ENCODE measurements at places on chromosomes 6 and 20. TPM values are rescaled to one million over a fixed set of nuclear protein-coding genes. Genes with fewer than 3 reads are reported as not detected.

GRCh38 chr6:36516559-36516958 lies 30.7 kb downstream of the STK38 start:
- H3K36me3 ChIP-seq: no peaks in the 10 kb centered on the region
- no peak overlapping the region for H3K4me3 ChIP-seq
- no peaks in the 10 kb centered on the region for H3K27me3 ChIP-seq
- peak overlapping the region; percentile 5 for H3K27ac ChIP-seq
- H3K4me1 ChIP-seq: peaks cover 6% of the 10 kb centered on the region

DNA sequence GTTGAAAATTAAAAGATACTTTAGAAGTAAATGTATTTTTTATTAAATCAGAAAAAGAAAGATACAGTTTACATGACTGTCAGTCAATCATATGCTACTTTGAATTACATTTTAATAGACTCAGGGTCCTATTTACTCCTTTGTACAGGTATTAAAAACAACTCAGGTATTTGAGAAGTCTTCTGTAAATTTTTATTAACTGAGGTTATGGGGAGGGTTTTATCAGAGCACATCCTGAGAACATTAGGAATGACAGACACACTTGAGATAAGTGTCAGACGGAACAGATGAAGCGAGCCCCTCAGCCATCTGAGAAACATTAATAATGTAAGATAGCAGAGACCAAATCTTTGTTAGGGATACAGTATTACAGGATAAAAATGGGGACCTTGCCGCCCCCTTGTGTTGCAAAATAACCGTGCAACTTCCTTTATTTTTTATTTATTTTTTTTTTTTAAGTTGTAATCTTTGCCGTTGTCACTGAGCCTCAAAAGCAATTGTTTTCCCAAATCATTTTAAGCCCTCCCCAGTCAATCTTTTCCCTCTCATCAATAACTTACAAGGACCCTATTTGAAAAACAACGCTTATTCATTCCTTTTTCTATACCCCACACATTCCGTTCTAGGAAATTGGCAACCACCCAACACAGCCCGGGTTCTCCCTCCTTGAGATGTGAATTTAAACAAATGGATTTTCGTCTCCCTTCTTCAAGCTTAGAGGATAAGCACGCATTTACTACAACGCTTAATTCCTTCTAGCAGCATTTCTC lies 126.7 kb downstream of the BCAS1 start:
- no peak for DNase-seq
- H3K36me3 ChIP-seq: no peaks in the 10 kb centered on the region
- no peaks in the 10 kb centered on the region for H3K27me3 ChIP-seq

GRCh38 chr20:10465135-10465534 lies 30.0 kb downstream of the SLX4IP start:
- no peak overlapping the region for H3K27ac ChIP-seq
- H3K27me3 ChIP-seq: no peaks in the 10 kb centered on the region
- no peaks in the 10 kb centered on the region for H3K36me3 ChIP-seq

DNA sequence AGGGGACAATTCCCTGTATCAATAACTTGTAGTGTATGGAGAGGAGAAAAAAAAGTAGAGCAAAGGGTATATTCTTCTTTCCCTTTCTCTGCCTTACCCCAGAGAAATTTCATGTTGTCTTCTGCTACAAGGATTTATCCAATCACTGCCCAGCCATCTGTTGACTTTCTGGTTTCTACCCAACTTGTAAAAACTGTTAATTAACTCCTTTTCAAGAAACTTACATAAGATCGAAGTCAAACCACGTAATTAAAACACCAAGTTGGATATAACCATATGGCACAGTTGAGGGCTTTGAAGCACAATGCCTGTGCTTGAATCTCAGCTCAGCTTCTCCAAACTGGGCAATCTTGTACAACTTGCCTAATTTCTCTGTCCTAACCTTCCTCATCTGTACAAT lies 99.5 kb downstream of the MAN1A1 start:
- H3K27ac ChIP-seq: no peak overlapping the region
- H3K4me3 ChIP-seq: no peak overlapping the region
- H3K4me1 ChIP-seq: no peaks in the 10 kb centered on the region
- no peak for DNase-seq
- no peaks in the 10 kb centered on the region for H3K27me3 ChIP-seq

DNA sequence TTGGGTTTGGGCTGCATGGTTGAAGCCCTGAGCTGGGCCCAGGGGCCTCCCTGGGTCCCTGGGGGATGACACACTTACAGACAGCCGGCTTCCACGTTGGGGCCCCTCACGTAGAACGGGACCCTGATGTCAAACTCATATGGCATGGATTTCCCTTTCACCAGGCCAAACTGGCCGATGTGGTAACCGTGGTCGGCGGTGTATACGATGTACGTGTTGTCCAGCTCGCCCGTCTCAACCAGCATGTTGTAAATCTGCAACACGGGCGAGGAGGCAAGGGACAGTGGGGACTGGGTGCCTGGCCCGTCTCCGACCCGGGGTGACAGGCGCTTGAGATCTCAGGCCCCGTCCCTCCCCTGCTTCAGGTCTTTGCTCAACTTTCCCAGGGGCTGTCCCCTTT lies 102.4 kb downstream of the SULF2 start:
- H3K27ac ChIP-seq: no peak overlapping the region
- peaks cover 15% of the 10 kb centered on the region for H3K4me1 ChIP-seq
- no peaks in the 10 kb centered on the region for H3K27me3 ChIP-seq

GRCh38 chr6:36627801-36628246 lies 33.7 kb downstream of the SRSF3 start:
- H3K4me1 ChIP-seq: no peaks in the 10 kb centered on the region
- no peaks in the 10 kb centered on the region for H3K36me3 ChIP-seq
- no peak overlapping the region for H3K4me3 ChIP-seq
- H3K27ac ChIP-seq: peak overlapping the region; percentile 68
- no peak for DNase-seq

- no peak overlapping the region for H3K27ac ChIP-seq
- H3K4me3 ChIP-seq: no peak overlapping the region
- H3K36me3 ChIP-seq: no peaks in the 10 kb centered on the region
- peaks cover 54% of the 10 kb centered on the region for H3K4me1 ChIP-seq
Observed at GRCh38 chr6:33769248-33769821, 19.6 kb downstream of the LEMD2 start.

DNA sequence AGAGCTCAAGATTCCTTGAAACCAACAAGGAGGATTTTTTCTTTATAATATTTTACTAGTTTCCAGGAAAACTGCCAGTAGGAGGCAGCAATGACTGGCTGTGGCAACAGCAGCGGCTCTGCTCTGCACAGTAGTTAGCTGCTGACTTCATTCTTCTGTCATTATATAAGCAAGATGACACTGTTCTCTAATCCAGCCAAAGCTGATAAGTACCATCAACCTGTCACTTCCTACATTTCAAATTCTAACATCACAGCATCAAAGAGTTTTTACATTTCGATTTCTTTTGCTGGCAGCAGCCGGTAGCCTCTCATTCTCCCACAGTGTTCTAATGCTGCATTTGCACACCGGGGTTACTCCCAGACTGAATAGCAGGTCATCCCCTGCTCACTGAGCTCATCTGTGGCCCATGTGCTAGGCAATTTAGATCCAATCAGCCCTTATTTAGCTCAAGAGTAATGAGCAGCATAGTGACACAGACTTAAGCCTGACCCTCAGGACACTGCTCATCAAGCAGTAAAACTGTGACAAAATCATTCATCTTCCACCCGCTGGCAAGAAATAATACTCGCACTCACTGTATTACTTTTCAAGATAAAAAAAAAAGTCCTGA lies 67.8 kb downstream of the MMS22L start:
- no peaks in the 10 kb centered on the region for H3K27me3 ChIP-seq
- no peak overlapping the region for H3K4me3 ChIP-seq
- peaks cover 7% of the 10 kb centered on the region for H3K4me1 ChIP-seq
- no peaks in the 10 kb centered on the region for H3K36me3 ChIP-seq
- H3K27ac ChIP-seq: no peak overlapping the region
- peak; percentile 12 for DNase-seq

GRCh38 chr6:26592649-26593048 lies 4.1 kb upstream of the ABT1 start:
- H3K4me3 ChIP-seq: no peak overlapping the region
- H3K36me3 ChIP-seq: no peaks in the 10 kb centered on the region
- no peak overlapping the region for H3K27ac ChIP-seq
- peaks cover 5% of the 10 kb centered on the region for H3K4me1 ChIP-seq
- DNase-seq: no peak
- peaks cover 32% of the 10 kb centered on the region for H3K27me3 ChIP-seq

DNA sequence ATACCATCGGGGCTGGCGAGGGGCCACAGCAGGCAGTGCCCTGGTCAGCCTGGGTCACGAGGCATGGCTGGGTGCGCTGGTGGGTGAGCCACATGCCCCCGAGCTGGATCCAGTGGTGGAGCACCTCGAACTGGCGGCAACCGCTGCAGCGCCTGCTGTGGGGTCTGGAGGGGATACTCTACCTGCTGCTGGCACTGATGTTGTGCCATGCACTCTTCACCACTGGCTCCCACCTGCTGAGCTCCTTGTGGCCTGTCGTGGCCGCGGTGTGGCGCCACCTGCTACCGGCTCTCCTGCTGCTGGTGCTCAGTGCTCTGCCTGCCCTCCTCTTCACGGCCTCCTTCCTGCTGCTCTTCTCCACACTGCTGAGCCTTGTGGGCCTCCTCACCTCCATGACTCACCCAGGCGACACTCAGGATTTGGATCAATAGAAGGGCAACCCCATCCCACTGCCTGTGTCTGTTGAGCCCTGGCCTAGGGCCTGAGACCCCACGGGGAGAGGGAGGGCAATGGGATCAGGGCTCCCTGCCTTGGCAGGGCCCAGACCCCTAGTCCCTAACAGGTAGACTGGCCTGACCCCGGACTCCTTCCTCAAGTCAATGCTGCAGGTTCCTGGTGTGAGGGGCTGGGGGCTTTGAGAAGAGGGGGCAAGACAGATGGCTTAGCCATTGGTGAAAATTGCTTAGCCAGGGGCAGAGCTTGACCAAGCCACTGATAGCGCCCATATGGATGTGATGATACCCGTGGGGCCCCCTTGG lies 598 bp downstream of the TMEM239 start:
- no peaks in the 10 kb centered on the region for H3K27me3 ChIP-seq
- H3K36me3 ChIP-seq: no peaks in the 10 kb centered on the region
- peaks cover 32% of the 10 kb centered on the region for H3K4me1 ChIP-seq
- no peak for DNase-seq
- H3K4me3 ChIP-seq: no peak overlapping the region
- H3K27ac ChIP-seq: no peak overlapping the region

DNA sequence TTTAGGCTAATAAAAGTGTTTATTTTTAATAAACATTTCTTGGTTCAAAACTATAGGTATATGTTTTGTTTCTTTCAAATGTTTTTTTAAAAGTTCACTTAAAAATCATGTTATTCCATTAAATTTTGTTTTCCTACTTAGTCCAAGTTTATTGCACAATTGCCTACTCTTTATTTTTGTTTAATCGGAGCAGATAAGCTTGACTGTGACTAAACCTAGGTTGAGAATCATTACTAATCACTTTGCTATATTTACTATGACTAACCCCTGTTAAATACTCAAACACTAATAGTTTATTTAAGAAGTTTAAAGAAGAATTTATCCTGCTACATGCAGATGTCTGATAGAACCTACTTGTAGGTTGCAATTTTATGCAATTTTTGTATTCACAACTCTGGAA lies 18.8 kb downstream of the MAP3K4 start:
- H3K36me3 ChIP-seq: no peaks in the 10 kb centered on the region
- no peak overlapping the region for H3K27ac ChIP-seq
- H3K4me1 ChIP-seq: peaks cover 54% of the 10 kb centered on the region
- H3K4me3 ChIP-seq: no peak overlapping the region
- DNase-seq: no peak
- H3K27me3 ChIP-seq: no peaks in the 10 kb centered on the region

DNA sequence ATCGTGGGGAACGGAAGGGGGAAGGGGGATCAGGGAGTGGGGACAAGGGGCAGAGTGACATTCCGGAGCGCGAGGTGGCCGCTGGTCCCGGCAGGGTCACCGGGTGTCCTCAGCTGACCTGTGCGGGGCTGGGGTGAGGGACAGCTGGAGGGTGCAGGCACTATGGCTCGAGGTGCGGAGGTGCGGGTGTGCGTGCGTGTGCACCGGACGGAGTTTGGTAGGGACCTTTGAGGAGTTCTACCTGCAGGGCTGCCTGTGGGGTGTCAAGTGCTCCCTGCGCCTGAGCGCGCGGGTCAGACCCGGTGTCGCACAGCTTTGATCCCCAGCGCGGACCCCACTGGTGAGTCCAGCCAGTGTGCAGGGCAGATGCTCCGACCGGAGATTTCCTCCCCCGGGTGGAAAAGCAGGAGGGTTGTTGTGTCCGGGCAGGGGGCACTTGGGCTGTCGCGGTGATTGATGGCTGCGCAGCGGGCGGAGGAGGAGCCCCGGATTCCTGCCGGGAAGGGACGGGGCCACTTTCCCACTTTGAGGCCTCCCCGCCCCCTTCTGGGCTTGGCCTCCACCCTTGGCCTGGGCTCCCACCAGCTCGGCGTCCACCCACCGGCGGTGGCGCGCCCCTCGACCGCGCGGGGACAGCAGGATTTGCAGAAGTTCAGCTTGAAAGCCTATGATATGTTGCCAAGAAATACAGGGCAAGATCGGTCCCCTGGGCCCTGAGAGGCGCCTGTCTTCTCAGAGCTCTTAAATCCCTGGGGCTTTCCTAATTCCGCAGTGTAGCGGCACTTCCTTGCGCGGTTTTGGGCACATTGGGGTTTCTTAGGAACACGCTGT lies 658 bp downstream of the RIN2 start:
- peaks cover 9% of the 10 kb centered on the region for H3K36me3 ChIP-seq
- no peaks in the 10 kb centered on the region for H3K4me1 ChIP-seq
- H3K27me3 ChIP-seq: no peaks in the 10 kb centered on the region
- H3K4me3 ChIP-seq: peak overlapping the region; percentile 96
- H3K27ac ChIP-seq: peak overlapping the region; percentile 93

DNA sequence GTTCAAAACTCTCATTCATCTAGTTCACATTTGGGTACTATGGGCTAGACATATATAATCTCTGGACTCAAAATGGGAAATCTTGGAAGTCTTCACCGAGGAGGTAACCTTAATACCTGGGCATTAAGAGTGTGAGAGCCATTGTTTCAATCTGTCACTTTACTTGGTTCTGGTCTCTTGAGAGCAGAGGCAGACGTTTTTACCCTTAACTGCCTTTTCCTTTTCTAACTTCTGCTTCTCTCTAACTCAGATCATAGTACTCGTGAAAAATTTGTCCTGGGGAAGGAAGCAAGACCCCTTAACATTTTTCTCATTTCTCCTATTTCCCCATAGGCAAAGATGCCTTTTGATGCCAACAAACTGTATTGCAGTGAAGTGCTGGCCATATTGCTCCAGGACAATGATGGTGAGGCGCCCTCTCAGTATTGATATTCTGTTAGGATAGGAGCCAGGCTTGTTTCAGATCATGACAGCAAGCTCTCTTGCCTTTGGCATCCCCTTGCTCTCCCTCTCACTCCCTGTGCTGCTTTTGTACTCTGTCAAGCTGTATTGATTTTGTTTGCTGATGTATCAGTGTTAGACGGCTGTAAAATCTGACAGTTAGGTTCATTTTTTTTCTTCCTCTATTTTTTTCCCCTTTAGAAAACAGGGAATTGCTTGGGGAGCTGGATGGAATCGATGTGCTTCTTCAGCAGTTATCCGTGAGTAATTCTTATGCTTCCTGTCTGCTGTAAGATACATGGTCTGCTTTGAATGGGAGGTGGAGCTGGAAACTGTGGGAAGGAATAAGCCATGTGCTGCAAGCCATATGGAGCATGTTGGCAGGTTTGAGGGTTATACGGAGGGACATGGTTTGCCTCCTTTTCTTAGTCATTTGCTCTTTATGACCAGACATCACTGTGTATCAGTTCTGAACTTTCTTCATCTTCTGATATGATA lies 83.5 kb downstream of the CTNNBL1 start:
- DNase-seq: no peak
- H3K4me3 ChIP-seq: no peak overlapping the region
- no peak overlapping the region for H3K27ac ChIP-seq
- H3K4me1 ChIP-seq: no peaks in the 10 kb centered on the region
- peaks cover 55% of the 10 kb centered on the region for H3K36me3 ChIP-seq

Gene CRNKL1
- 37.9 TPM for total RNA-seq

Gene MOG
- total RNA-seq: not detected

Gene PDSS2
- 8.7 TPM for total RNA-seq

Gene THEMIS
- 0.98 TPM for total RNA-seq

Gene CLVS2
- total RNA-seq: under 0.01 TPM

Data from tibial nerve (tissue), 4 donors.